SHP77 (cell line): ENCODE measurements at places on chromosomes 3 and 15.

DNA sequence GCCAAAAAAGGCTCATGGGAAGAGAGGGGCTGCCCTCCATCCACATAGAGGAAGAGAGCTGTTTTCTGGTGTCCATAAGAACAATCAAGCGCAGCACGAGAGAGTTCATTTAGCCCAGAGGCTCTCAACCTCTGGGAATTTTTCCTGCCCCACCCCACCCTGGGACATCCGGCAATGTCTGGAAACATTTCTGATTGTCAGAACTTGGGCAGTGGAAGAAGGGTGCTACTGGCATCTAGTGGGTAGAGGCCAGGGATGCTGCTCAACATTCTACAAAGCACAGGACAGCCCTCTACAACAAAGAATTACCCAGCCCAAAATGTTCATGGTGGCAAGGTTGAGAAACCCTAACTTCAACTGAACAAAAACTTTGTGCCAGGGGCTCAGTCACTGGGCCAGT, 92.9 kb downstream of the RAB11A start:
- DNase-seq, result no peak

- no peak for DNase-seq
Measured at GRCh38 chr3:83971666-83972065, 987.1 kb upstream of the CADM2 start.

DNA sequence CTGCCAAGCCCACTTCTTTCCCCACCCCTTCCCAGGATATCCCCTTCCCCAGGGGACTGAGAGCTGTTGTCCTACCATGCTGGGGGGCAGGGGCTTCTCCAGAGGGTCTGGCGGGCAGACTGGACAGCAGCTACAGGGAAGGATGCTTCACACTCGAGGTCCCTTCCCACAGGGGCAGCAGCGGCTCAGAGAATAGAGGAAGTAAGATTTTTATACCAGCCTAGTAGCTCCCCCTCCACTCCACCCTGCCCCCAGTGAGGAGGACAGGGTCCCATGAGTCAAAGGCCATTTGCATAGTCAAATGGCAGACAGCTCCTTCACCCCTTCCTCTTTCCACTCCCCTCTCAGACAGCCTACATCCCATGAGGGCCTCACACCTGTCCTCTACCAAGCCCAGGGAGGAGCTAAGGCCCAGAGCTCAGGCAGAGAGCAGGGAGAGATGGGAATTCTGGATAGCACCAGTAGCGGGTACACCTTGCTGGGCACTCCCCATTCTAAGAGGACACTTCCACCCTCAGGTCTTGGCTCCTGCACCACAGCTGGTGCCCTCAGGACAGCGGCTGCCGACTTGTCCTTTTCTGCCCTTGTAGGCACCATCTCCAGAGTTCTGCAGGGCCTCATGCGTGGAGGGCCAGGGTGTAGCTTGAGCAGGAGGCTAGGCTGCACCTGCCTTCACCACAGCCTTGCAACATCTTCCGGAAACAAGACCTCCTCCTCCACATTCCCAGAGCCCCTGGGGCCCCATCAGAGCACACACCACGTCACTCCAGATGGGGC, at the start of gene TLR9:
Gene TLR9, minus strand, starts transcription at position 194 of the 777 bp plus-strand sequence. Its CDS starts 116 bp downstream, at position 78.
- no peak for DNase-seq

DNA sequence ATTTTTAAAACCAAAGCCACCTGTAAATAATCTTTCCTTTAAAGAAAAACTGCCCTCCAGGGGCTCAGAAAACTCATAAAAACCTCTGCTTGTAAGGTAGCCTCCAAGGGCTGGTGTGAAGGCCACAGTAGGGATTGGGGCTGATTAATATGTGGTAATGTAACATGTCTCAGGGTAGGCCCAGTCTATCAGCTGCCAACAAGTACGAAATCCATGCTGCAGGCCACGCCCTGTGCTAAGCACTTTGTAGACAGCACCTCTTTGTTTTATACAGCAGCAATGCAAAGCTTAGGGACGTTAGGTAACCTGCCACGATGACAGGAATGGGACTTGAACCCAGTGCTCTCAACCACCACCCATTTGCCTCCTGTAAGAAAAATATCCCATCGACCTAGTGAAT, 65.6 kb upstream of the PRICKLE2 start:
- DNase-seq, result no peak

GRCh38 chr15:38130740-38131498, 121.7 kb upstream of the SPRED1 start:
- DNase-seq, result no peak

- DNase-seq, result no peak
Measured at GRCh38 chr15:87312221-87312620, 944.3 kb downstream of the NTRK3 start.

DNA sequence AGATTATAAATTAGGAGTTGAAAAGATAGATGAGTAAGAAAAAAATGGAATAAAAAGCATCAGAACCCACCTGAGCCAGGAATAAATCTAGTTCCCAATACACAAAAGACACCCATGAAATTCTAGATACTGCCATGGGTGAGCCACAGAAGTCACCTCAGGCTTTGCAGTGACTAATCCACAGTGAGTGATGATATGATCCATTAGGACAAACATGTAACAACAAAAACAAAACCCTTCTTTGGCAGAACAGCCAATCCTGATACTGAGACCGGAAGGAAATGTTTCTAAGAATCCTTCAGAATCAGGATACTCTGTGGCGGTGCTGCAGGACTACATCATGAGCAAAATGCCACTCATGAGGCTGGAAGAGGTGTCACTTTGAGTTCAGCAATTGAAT, 15.0 kb upstream of the MINDY4B start:
- no peak for DNase-seq

DNA sequence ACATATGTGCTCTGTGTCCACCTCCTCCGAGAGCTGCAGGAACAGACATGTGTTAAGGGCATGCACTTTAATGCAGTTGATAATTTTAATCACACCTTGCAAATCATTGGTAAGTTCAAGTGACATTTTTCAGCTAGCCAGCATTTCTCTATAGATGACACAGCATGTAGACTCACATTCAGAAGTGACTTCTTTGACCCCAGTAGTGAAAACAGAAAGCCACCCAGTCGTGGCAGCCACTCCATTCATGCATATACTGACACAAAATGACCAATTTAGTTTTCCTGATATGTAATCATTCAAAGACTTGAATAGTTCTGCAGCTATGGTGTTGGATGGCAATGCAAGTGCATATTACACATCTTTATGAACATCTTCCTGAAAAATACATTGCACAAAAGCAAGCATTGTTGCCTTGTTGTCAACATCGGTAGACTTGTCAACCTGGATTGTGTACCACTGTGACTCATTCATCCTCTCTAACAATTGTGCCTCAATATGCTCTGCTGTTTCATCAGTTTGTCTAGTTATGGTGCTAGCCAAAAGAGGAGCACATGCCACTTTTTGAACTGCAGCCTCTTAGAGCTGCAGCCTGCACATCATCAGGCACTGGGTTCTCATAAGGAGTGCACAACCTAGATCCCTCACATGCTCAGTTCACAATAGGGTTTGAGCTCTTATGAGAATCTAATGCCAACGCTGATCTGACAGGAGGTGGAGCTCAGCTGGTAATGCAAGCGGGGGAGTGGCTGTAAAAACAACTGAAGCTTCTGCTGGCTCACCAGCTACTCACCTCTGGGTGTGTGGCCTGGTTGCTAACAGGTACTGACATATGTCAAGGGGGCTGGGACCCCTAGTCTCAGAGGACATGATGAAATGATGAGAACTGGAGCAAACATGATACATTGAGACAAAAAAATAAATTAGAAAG, 622.0 kb downstream of the PYDC2 start:
- no peak for DNase-seq

- no peak for DNase-seq
Measured at GRCh38 chr15:37550360-37551024, 383.9 kb upstream of the TMCO5A start.

- no peak for DNase-seq
Measured at GRCh38 chr15:81000144-81000623, 539 bp upstream of the TLNRD1 start.

DNA sequence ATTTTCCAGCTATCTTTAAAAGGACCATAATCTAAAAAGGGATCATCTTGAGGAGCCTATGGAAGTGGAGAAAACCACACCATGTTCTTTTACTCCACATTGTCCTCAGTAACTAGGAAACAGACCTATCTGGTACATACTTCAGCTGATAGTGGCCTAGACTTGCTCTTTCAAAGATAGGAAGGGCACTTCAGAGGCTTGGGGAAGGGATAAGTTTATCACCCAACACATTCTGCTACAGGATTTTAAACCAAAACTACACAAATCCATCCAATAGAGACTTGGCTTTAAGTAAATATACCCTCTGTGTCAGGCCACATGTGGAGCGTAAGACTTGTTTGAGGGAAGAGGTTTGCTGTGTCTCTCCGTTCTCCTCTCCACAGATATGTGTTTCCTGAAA, 35.4 kb downstream of the CP start:
- no peak for DNase-seq

GRCh38 chr15:57528940-57529565, 62.7 kb upstream of the MYZAP start:
- no peak for DNase-seq

DNA sequence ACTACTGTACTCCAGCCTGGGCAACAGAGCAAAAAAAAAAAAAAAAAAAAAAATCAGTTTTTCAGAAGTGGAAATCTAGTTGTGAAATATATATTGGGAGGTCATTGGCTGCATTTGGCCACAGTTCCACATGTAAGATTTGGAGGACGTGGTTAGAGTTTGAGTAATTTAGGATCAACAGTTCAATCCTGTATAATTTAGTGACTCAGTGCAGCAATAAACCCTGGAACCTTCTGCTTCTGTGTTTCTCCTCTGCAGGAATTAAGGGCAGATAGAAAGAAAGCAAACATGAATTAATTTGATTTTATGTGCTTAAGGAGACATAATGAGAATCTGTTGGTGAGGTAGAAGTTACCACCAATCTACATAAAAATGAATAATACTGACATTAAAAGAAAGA, 347.0 kb downstream of the PTPRG start:
- DNase-seq, result no peak

DNA sequence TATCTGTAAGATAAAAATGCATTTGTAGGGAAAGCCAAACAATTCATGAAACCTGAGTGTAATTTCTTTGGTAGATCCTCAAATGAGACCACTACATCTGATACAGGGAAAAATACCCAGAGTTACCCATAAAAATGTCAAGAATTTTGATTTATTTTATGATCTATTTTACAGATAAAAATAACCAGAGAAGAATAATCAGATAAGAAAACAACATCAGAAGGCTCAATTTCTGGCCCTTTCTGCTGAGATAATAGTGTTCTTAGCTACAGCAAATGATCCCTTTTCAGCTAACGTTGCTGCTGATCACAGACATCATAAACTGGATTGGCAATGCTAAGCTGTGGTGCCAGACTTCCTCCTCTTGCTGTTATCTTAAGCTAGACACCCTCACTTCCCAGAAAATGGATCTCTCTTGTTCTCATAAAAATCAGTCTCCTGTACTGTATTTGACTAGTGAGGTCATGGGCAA, 21.3 kb upstream of the TMEM108 start:
- DNase-seq, result no peak

DNA sequence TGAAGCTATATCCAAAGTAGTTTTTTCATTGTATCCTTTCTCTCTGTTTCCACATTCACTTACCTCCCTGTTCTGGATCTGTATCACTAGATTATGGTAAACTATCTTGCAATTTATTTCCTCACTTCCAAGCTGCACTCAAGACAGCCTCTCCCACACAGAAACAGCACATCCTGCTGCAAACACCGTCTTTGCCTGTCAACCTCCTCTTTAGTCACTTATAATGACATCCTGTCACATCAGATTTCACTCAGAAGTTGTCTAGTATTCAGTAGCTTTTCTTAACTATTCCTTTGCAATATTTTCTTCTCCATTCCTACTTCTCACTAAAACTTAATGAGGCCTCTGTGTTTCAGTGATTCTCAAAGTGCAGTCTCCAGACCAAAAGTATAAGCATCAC, 490.8 kb downstream of the IGSF11 start:
- no peak for DNase-seq

DNA sequence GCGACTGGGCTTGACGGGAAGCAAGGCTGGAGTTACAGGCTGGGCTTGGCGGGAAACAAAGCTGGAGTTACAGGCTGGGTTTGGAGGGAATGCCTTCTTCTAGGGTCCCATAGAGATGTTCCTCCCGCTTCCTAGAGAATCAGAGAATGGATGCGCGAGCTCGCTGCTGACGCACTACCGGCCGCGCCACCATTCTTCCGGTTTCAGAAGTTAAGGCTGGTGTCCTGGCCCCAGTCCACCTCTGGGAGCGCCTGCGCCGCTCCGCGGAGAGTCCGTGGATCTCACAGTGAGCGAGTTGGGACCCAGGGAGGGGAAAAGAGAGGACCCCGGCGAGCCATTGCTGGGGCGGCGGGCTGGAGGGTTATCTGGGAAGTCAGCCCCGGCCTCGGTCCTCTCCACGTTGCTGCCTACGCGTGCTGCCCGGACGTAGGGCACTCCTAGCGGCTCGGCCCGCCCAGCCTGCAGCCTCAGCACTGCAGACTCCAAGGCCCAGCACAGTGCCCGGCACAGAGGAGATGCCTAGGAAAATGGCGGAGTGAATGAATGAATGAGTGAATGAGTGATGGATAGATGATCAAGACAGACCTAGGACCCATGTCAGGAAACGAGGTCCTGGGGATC, at the start of gene ZNF502:
Gene ZNF502, plus strand, starts transcription at position 206 of the 621 bp plus-strand sequence. CDS start 7,602 bp downstream, outside the sequence.
- peak; percentile 70 for DNase-seq

- no peak for DNase-seq
Measured at GRCh38 chr15:71242292-71242691, 127.0 kb downstream of the THSD4 start.

GRCh38 chr3:123791898-123792297, 92.2 kb downstream of the MYLK start:
- DNase-seq, result no peak

DNA sequence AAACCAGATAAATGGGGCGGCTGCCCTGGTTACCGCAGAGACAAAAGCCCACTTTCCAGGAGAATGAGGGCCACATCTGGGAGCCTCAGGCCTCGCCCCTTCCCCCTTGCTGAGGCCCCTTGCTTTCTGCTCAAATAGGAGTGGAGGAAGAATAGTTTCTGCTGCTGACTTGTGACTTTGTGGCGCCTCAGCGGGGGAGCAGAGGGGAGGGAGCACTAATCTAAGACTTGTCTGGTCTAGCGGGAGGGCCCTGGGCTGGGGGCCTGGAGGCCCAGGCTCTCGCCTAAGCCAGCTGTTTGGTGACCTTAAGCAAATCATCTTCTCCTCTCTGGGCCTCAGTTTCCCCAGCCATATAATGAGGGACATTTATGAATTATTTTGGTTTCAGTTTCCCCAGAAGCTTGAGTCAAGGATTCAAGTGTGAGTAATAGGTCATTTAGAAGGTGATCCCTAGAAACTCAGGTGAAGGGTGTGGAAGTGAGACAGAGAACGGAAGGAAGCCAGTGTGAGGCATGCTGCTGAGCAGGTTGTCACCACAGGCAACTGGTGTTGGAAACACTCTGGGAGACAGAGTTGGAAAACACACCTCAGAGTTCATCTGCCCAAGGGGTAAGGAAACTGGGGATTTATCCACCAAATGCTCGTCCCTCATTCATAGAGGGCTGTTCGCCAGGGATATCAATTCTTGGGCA, 25.9 kb upstream of the SMAD3 start:
- DNase-seq, result no peak

- no peak for DNase-seq
Measured at GRCh38 chr3:147405231-147406027, 914 bp downstream of the ZIC4 start.

DNA sequence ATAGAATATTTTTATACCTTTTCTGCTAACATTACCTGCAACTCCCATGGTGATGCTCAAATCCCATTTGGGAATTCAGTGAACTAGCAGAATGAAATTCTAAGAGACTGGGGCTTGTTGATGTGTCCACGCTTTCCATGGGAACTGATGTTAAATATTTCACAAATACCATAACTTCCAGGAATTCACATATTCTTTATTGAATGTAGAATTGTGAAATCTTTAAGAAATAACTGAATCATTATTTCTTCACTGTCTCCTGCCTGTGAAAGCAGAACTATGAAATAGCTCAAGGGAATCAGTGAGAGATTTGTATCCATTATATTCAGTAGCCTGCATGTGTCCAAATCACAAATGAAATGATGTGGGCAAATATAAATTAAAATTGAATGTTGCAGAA, 130.8 kb downstream of the SERPINI1 start:
- DNase-seq, result no peak
